ENCODE measurements at places on chromosomes 5 and 9.

DNA sequence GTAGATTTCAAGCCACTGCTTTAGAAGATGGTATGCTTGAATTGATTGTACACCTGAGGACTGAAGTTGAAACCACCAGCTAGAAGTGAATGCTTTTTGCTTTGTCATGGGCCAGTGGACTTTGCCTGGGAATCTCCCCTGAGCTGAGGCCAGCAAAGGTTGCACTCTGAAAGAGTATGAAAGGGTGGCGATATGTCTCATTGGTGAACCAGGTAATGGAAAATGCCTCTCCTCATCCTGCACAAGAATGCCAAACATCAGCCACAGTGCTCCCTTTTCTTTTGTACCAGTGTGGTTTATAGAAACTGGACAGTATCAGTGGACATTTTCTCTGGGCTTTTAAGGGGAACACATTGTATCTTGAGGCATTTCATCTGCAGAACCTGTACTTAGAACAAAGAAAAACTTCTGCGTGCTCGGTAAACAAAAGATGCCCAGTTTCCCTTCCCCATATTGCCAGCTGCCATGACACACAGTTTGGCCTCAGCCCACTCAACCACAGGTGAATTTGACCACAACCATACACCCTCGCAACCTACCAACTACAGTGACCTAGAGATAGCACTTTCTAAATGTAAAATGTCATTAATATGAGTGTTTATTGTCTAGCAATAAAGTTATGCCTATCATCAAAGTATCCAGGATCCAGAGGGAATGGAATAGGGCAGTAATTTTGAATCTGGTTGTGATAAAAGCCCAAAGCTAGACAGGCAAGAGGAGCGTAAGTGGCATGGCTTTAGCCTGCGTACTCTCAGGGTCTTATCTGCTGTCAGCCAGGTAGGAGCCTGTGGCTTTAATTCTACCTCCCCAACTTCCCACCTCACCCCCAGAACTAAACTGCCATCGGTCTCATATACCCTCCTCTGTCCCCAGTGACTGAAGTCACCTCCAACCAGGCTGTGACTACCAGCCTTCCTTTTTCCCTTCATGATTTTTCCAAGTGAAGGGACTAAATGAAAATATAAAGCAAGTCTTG, 79.5 kb upstream of the LHFPL2 start:
- no peak for DNase-seq

DNA sequence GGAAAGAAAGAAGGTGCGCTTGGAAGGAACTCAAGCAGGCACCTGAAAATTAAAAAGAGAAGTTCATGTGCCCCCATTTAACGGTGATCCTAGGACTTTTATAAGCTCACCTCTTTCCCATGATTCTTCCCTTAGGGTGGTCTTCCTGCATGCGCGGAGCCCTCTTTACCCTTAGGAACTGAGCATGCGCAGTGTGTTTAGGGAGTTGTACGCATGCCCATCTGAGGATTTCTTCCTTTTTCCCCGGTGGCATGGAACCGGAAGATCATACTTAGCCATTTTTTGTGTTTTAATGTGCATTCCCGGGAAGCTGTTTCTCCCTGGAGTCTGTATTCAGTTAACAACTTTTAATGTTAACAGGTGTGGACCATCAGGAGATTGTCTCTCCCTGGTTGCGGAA, 119.0 kb downstream of the FBXL7 start:
- DNase-seq: no peak

GRCh38 chr9:93108291-93109041, 12.4 kb downstream of the CARD19 start:
- no peak for DNase-seq

DNA sequence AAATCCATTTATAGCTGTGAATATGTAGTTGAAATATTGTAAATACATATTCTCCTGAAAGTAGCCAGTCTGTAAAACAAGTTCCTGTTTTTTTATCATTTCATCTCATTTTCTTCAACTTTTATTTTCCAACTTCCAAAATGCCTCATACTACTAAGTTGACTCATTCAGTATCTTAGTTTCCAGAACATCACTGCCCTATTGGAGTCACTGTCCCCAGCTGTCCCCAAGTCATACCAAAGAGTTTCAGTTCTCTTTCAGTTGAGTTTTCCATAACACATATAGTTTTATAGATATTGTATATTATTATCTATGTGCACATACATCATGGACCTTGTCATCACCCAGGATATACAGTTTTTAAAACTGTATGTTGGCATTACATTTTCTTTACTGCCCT, 261.7 kb downstream of the CDH12 start:
- DNase-seq: no peak

DNA sequence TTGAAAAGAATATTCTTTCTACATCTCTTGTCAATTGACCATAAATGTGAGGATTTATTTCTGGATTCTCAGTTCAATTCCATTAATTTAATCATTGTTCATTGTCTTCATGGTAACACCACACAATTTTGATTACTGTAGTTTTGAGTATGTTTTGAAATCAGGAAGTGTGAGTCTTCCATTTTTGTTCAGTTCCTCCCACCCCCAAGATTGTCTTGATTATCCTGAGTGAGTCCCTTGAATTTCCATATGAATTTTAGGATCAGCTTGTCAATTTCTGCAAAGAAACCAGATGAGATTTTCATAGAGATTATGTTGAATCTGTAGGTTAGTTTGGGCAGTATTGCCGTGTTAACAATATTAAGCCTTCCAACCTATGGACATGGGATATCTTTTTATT, 9.5 kb downstream of the CYFIP2 start:
- no peak for DNase-seq

DNA sequence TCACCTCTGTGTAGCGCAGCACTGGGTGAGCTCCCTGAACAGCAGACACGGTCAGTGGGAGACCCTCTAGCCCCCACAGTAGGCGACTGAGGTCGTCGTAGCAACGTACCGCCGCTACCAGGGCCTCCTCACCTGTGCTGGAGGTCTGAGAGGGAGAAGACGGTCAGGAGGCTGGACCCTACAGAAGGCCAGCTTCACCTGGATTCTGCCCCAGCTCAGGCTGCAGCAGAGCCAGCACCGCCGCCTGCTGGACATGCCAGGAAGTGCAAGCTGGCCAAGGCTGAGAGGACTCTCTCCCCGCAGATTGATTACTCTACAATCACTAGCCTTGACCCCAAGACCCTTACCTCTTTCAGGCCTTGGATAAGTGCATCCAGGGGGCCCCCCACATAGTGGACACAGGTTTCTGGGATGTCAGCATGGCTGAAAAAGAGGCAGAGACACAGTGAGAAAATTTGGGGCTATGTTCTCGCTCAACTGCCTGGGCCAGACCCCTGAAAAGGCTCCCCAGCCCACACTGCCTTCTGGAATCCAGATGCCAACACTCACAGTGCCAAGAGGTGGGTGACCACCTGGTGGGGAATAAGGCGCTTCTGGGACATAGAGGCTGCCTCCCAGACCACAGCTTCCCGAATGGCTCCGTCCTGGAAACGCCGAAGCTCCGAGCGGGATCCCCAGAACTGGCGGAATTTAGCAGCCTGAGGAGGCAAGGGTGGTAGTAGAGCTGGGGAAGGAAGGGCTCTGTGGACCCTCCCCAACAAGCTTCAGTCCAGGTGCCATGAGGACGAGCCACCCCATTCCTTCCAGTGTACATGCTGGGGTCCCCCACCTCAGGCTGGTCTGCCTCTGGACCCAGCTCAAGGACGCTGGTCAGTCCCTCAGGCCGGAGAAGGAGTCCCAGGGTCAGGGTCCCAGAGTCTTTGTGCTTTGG, 6.9 kb downstream of the NOL6 start:
- DNase-seq: no peak

DNA sequence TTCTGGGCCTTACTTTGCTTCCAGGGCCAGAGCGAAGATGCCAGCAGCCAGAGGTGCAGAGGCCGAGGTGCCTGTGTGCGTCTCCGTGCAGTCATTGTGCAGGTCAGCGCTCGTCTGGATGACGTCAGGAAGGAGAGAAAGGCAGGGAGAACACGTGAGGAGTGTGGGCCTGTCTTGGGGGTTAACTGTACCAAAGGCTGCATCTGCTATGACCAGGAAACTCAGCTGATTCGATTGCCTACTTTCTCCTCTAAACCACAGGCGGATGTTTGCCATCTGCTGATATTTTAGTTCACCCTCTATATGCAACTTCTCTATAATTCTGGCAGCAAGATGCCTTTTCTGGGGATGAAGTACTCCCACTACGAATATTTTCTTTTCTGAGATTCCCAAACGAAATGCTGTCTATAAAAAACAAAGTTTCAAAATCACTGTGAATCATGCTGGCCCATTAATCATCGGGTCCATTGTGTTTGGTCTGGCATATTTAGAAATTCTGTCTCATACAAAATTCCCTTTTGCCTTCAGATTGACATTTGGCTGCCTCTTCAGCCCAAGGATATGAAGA, 24.8 kb downstream of the PCSK1 start:
- DNase-seq: no peak

All from occipital lobe (tissue), 3 donors.